Stimulated activated CD8-positive, alpha-beta memory T cell treated with anti-CD3 and anti-CD28 coated beads, Interleukin-4, amount 100 ng/mL, for 4 hours (primary cell): ENCODE measurements at places on chromosomes 4 and X.

- no peak for DNase-seq
Observed at GRCh38 chrX:101931136-101931487, 715 bp downstream of the ZMAT1 start.

DNA sequence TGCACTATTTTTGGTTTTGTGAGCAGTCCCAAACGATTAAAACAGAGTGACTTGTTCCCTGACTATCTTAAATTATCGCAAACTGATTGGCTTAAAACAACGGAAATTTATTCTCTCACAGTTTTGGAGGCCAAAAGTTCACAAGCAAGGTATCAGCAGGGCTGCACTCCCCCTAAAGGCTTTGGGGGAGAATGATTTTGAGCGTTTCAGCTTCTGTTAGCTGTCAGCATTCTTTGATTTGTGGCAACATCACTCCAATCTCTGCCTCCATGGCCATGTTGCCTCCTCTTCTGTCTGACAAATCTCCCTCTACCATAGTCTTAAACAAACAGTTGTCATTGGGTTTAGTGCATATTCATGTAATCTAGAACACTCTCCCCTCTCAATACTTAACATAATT is 459.6 kb upstream of the ATOH1 start:
- DNase-seq: no peak

- DNase-seq: no peak
Observed at GRCh38 chrX:46278572-46278971, 266.6 kb downstream of the ZNF674 start.

DNA sequence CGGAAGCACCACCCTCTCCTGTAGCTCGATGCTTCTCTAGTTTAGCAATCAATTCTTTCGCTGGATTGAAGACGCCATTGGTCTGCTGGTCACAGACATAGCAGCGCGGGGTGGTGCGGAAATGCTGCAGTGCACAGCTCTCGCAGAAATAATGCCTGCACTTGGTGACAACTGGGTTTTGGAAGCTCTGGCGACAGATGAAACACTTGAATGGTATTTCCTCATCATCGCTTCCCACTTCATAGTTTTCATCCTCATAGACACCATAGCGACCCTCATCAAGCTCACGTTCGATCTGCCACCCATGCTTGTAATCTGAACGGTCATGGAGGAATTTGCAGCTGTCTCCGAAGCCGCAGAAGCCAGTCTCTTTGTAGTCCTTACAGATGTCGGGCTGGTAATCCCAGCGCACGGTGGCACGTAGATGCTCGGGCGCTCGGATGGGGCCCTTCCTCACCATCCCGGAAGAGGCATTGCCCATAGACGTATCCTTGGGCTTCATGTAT is 854 bp downstream of the RNF113A start:
- no peak for DNase-seq

GRCh38 chrX:22650691-22651090 is 349.1 kb upstream of the DDX53 start:
- DNase-seq: no peak

DNA sequence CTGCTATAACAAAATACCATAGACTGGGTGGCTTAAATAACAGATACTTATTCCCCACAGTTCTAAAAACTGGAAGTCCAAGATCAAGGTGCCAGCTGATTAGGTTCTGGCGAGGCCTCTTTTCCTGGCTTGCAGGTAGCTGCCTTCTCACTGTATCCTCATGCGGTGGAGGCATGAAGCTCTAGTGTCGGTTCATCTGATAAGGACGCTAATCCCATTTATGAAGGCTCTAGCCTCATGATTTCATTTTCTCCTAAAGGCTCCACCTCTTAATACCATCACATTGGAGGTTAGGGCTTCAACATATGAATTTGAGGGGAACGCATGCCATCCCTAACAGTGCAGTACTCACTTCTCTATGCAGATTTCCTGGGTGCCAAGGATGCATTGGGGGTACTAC is 57.9 kb upstream of the STIM2 start:
- no peak for DNase-seq

DNA sequence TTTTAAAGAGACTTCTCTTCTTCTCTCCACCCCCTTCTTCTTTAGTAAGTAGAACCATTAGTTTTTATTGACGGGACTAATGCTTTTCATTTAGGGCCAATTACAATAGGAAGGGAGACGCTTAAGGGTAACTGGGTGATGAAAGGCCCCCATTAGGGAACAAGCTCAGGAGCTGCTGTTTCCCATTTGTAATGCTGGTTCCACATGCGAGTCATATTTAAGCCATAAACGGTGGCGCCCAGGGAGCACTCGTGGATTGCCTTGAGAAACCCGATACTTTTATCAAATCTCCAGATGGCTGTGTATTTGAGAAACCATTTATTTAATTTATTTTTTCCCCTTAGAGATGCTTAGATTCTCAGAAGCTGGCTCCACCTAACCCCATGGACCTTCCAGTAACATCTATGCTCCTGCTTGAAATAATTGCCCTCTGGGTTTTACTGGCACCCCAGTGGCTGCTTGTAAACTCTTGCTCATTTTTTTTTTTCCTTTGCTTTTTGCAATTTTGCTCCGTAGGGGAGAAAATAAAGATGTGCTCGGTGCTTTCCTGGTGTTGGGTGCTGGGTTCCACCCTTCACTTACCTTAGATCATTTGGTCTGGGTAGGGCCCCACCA is 124.2 kb upstream of the MSX1 start:
- no peak for DNase-seq

DNA sequence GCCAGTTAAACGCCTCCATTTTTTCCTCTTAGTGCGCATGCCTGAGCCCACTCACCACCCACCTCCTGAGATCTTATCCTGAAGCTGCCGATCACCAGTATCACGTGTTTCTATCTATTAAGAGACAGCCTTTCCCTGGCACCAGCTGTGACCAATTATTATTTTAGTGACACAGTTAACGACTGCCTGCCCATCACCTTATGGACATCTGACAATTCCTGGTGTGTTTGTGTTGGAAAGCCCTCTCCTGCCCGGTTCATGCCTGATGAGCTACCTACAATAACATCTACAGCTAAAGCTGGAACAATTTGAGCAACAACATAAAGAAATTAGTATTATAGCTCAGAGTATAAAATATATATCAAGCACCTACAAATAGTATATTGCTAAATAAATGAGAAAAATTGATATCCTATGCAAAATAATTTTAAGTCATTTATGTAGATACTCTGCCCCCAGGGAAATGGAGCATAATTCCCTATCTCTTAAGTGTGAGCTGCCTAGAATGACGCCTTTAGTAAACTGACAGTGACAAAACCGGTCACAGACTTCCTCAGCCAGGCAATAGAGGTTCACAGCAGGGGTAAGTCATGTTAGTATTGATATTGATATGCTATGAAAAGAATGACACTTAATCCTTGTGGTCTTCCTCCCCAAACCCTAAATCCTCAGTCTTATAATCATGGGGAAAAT is 862.2 kb downstream of the TRAM1L1 start:
- DNase-seq: no peak

GRCh38 chrX:132294776-132295495 is 75.7 kb upstream of the RAP2C start:
- DNase-seq: no peak

DNA sequence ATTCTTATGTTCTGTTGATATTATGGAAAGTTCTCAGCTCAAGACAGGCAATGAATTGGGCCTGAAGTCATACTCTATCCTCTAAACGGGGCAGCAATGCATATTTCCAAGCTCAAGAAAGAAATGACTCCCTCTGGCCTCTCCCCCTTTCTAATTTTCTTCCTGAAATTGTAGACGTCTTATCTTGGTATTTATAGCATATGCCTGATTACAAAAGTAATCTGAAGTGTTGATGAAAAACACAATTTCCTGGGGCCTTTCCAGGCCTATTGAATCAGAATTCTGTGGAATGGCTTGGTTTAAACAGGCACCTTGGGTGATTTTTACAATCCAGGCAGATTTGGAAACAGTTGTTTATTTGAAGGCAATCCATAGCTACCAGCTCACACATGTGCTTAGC is 21.4 kb upstream of the PGRMC2 start:
- DNase-seq: no peak

DNA sequence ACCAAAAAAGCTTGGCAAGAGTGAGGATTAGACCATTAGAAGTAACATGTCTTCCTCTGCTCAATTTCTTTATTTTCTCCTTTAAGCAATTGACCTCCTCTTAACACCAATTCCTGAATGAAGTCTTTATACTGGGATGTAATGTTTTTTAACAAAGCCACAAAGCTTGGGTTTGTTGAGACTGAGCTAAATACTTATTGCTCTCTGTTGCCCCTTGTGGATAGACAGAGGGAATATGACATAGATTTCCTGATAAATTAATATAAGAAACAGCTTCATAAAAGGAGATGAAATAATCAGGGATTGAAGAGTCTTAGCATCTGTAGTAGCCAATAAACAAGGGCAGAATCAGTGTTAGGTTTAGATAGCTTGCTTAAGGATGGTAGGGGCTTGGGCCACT is 57.6 kb downstream of the CCDC160 start:
- no peak for DNase-seq

DNA sequence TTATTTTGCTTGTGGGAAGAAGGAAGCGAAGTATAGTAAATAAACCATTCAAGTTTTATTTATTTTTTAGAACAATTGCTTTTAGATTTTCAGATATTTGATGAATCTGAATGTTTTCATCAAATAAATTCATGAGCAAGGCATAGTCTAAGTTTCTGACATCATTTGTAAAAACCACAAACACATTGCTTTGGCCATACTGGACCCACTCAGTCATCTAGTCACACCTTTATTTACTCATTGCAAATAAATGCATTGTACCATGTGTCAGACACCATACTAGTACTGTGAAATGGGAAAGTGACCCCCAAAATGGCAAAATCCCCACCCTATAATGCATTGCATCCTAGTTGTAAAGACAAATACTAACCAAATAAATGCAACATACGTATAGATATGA is 449.1 kb upstream of the SMIM31 start:
- DNase-seq: no peak

GRCh38 chr4:7311205-7311604 is 118.9 kb downstream of the SORCS2 start:
- DNase-seq: no peak

DNA sequence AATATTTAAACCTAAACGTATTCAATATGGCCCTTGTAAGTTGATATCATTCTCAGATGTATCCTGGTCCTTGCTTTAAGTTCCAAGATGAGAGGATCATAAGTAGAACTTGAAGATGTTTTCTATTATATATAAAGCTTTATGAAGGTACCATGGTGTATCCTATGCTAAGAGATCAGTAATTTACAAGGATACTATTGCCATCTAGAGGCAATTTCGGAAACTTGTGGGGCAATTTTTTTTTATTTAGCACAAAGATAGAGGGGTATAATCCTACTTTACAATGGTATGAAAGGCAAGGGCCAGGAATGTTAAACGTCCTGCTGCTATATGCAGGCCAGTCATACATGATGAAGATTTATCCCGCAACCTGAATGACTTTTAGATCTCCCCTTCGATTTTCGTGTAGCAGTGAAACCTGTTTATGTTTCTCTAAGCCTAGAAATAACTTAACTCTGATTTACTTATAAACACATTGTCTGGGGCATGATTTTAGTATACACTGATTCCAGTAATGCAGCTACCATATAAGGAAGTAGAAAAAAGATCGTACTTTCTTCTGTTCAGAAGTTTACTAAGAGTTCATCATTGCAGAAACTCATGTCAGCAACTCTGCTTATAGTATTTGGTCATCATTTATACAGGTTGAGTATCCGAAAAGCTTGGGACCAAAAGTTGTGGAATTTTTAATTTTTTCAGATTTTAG is 2.6 kb downstream of the SLC25A31 start:
- no peak for DNase-seq

GRCh38 chrX:42809569-42809968 is 31.6 kb upstream of the PPP1R2C start:
- DNase-seq: no peak

- no peak for DNase-seq
Observed at GRCh38 chr4:174673865-174674264, 151.6 kb upstream of the HPGD start.

GRCh38 chr4:168710353-168710946 is 213.6 kb downstream of the PALLD start:
- DNase-seq: no peak

- no peak for DNase-seq
Observed at GRCh38 chr4:184313702-184314659, 96.3 kb upstream of the ENPP6 start.

DNA sequence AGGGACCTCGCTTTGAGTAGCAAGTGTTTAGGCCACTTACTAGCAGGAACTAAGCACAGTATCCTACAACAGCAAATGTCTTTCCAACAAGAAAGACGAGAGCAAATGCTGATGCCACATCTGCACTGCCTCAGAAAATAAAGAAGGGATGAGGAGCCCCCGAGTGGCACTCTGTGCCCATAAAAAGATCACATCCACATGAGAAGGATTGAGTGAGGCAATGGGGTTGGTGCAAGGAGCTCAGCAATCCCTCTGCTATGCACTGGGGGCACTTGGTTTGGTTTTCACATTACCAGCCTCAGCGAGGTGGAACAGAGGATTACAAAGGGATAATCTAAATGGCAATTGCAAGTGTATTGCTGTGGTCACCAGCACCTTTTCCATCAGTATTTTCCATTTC is 252.8 kb upstream of the SLC7A11 start:
- DNase-seq: no peak

DNA sequence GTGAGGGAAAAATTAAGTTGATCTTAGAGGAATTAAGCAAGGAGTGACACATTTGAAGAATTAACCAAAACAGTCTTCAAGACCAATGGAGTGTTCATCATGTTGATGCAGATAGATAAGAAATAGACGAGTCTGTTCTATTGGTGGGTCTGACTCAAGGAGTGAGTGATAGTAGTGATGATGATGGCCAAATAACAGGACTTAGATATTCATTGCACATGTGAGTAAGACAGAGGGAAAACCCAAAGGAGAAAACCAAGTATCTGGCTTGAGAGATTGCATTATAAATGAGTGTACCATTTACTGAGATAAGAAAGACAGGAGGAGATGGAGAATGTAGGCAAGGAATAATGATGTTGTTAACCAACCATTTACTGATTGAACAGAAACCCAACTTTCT is 321.3 kb downstream of the ADGRL3 start:
- no peak for DNase-seq

- no peak for DNase-seq
Observed at GRCh38 chrX:15931362-15931761, 76.7 kb upstream of the AP1S2 start.

- DNase-seq: no peak
Observed at GRCh38 chrX:152025656-152026440, 51.4 kb upstream of the GABRE start.

DNA sequence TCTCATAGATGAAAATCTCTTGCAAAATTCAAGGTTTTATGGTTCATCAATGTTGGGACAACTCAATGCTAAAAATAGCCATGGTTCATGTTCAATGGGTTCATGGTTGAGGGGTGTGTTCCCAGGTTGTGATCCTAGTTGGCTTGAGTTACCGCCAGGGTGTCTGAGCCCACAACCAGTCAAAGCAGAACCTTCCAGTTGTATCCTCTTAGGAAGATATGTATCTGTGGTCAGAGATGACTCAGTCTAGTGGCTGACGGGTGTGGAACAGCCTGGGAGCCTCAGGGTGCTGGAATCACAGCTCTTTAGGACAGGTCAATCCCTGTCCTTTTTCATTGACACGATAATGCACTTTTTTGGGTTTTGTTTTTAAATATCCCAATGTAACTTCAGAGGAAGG is 192.3 kb upstream of the NR3C2 start:
- DNase-seq: no peak
